ENCODE measurements at places on chromosomes 4 and X.
A peak's percentile ranks its signal among the peaks of the same experiment; 100 is the strongest.

- no peak for DNase-seq
- H3K4me3 ChIP-seq: no peak overlapping the region
- H3K4me1 ChIP-seq: peaks cover 19% of the 10 kb centered on the region
- no peaks in the 10 kb centered on the region for H3K27me3 ChIP-seq
- no peak overlapping the region for H3K27ac ChIP-seq
Measured at GRCh38 chrX:153968754-153969124, 2.9 kb downstream of the HCFC1 start.

DNA sequence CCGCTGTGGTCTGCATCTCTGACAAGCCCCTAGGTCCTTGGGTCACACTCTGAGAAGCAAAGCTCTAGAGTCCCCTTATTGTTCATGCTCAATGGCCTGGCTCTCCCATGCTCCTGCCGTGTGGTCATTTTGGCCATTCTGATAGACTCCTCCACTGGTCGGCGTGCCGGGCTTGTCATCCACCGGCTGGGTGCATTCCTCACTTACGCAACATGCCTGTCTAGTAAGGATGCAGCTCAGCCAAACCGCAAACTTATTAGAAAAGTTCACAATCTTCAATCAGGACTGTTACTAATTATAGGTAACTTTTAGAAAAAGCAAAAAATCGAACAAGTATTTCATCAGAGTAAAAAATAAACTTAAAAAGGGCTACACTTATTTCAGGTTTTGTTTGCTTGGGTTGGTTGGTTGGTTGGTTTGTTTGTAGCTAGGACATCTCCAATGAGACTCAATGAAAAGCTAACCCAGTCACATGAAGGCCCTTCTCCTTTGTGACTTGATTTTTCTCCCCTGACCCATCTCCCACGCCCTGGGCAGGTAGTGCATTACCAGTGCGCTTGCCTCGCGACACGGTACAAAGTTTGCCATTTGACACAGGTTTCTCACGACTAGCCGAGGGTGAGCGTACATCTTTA lies 41.0 kb downstream of the IRF2 start:
- no peak overlapping the region for H3K27ac ChIP-seq
- H3K4me3 ChIP-seq: no peak overlapping the region
- H3K36me3 ChIP-seq: no peaks in the 10 kb centered on the region
- no peak for DNase-seq
- H3K4me1 ChIP-seq: peaks cover 1% of the 10 kb centered on the region

DNA sequence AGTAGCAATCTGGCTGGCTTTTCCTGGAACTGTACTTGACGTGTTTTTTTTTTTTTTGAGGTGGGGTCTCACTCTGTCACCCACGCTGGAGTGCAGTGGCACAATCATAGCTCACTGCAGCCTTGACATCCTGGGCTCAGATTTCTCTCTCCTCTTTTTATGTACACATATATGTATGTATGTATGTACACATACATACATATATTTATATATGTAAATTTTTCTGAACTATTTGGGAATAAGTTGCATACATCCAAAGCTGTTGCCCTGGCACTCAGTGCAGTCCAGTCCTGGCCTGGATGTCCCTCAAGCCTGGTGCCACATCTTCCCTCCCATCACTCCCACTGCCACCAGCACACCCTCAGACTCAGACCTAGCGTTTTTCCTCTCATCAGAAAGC lies 89.0 kb upstream of the SHISA3 start:
- H3K4me1 ChIP-seq: peaks cover 3% of the 10 kb centered on the region
- no peak overlapping the region for H3K27ac ChIP-seq
- no peak for DNase-seq
- no peaks in the 10 kb centered on the region for H3K36me3 ChIP-seq

DNA sequence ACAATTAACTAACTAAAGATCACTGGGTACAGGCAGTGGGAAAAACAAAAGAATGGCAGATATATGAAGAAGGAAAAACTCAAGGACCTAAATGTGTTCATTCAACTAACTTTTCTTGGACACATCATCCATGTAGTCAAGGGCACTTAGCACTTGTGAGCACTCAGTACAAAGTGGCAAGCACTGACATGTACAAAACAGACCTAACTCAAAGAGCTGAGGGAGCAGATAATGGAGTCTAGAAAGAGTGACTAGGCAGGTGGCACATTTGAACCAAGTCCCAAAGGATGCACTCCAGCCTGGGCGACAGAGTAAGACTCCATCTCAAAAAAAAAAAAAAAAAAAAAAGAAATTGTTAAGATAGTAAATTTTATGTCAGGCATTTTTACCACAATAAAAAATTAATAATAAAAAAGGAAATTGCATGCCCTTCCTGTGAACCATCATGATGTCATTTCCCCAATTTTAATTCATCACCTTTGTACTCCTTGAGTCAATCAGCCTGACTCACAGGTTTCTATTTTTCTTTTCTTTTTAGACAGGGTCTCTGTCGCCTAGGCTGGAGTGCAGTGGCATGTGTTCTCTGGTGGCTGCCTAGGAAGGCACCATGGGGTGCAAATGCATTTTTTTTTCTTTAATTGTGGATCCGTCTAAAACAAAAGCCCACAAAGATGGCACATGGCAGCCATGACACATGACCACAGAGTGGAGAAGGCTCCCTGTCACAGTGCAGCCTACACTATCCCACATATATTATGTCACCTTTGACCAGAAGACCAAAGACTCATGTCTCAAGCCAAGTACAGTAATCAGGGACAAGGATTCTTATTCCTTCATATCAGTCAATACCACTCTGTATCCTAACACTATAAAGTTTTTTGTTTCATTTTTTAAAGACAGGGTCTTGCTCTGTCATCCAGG lies 91.9 kb downstream of the CHST7 start:
- no peaks in the 10 kb centered on the region for H3K36me3 ChIP-seq
- no peak for DNase-seq
- H3K27ac ChIP-seq: no peak overlapping the region
- H3K4me1 ChIP-seq: no peaks in the 10 kb centered on the region
- no peaks in the 10 kb centered on the region for H3K27me3 ChIP-seq

GRCh38 chrX:9368262-9368661 lies 96.6 kb upstream of the TBL1X start:
- no peak for DNase-seq
- H3K36me3 ChIP-seq: no peaks in the 10 kb centered on the region
- no peaks in the 10 kb centered on the region for H3K4me1 ChIP-seq
- H3K27ac ChIP-seq: no peak overlapping the region

DNA sequence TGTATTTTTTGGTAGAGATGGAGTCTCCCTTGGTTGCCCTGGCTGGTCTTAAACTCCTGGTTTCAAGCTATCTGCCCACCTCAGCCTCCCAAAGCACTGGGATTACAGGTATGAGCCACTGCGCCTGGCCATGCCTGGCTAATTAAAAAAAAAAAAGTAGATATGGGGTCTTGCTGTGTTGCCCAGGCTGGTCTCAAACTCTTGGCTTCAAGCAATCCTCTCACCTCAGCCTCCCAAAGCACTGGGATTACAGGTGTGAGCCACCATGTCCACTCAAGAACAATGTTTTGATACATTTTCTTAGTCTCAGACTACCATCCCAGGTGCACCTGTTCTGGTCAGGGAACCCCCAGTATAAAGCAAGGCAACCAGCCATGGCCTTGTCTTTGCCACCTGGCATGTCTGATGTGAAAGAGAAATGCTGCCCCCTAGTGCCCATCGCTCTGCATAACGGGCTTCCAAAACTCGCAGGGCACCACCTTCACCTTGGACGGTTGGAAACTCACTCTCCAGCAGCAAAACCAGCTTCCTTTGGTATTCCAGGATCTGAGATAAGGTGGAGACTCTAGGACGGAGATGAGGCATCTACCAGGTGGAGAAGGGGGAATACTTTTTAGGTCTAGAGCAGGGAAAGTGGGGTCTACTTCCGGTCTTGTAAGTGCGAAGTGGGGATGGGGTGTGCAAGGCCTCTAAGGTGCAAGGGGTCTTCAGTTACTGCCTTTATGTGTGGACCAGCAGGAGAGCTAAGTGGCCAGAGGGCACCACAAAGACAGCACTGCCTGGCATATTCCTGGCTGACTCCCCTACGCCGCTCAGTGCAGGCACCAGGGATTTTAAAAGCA lies 47.7 kb upstream of the AFAP1 start:
- peak; percentile 87 for DNase-seq
- no peaks in the 10 kb centered on the region for H3K4me1 ChIP-seq
- H3K27me3 ChIP-seq: no peaks in the 10 kb centered on the region
- H3K4me3 ChIP-seq: no peak overlapping the region
- H3K36me3 ChIP-seq: no peaks in the 10 kb centered on the region
- no peak overlapping the region for H3K27ac ChIP-seq

- no peak for DNase-seq
- no peaks in the 10 kb centered on the region for H3K4me1 ChIP-seq
- no peaks in the 10 kb centered on the region for H3K36me3 ChIP-seq
- H3K4me3 ChIP-seq: no peak overlapping the region
Measured at GRCh38 chr4:86521373-86521969, 72.6 kb upstream of the PTPN13 start.

DNA sequence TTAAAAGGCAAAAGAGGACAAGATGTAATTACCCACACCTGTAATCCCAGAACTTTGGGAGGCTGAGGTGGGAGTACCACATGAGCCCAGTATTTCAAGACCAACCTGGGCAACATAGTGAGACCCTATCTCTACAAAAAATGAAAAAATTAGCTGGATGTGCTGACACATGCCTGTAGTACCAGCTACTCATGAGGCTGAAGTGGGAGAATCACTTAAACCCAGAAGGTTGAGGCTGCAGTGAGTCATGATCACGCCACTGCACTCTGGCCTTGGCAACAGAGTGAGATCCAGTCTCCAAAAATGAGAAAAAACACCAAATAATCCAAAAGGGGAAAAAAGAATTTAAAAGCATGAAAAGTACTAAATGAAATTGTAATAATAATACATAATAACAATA lies 30.8 kb downstream of the NR0B1 start:
- no peak overlapping the region for H3K27ac ChIP-seq
- H3K4me3 ChIP-seq: no peak overlapping the region
- H3K36me3 ChIP-seq: no peaks in the 10 kb centered on the region
- H3K4me1 ChIP-seq: no peaks in the 10 kb centered on the region
- H3K27me3 ChIP-seq: no peaks in the 10 kb centered on the region

DNA sequence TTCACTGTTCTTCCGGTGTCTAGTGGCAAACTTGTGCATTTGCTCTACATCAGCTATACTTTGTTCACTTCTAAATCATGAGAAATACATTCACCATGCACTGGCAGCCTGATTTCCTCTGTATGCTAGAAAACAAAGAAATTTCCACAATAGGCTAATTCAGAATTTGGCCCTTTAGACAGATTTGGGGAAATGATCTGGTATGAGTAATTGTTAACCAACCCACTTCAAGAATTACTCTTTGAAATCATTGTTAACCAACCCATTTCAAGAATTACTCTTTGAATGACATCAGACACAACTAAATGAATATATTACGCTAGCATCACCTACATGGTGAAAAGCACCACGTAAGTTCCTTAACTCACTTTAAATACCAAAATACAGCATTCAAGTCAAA lies 14.6 kb downstream of the APBB2 start:
- H3K4me1 ChIP-seq: peaks cover 5% of the 10 kb centered on the region
- no peak overlapping the region for H3K4me3 ChIP-seq
- H3K36me3 ChIP-seq: no peaks in the 10 kb centered on the region
- H3K27me3 ChIP-seq: no peaks in the 10 kb centered on the region
- no peak for DNase-seq

DNA sequence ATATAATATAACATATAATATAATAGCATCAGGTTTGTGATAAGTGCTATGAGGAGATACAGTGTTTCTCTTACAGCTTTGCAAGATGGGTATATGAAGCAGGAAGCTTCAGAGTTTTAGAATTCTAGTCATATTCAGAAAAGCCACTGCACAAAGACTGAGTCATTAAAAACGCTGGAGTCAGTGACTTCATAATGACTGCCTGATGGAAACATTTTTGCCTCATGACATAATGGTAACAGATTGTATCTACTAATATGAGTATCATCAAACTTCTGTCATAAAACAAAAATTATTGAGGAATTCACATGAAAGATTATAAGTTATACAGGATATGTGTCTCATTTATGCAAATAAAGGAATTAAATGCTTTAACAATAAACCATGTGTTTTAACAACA lies 46.8 kb downstream of the EPHA5 start:
- no peak overlapping the region for H3K27ac ChIP-seq
- no peaks in the 10 kb centered on the region for H3K4me1 ChIP-seq
- no peak overlapping the region for H3K4me3 ChIP-seq
- DNase-seq: no peak
- no peaks in the 10 kb centered on the region for H3K27me3 ChIP-seq

DNA sequence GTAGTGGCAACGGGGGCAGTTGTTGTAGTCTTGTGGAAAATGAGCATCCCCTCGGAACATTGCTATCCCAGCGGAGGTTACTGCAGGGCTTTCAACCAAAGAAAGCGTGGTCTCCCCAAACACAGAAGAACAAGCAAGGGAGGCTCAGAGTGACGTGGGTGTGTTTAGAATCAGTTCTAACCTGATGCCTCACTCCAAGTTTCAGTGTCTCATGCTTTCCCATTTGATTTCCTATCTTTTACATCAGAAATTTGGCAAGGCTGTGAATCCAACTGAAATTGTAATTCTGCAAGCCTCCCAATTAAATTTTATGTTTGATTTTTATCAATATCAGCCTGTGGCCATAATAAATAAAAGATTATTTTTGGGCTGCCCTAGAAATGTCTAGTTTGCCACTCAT lies 156.1 kb upstream of the LNX1 start:
- H3K36me3 ChIP-seq: no peaks in the 10 kb centered on the region
- no peak overlapping the region for H3K4me3 ChIP-seq
- DNase-seq: no peak
- no peaks in the 10 kb centered on the region for H3K27me3 ChIP-seq

GRCh38 chr4:145280541-145280940 lies 100.2 kb upstream of the OTUD4 start:
- no peak for DNase-seq
- no peaks in the 10 kb centered on the region for H3K36me3 ChIP-seq
- no peak overlapping the region for H3K4me3 ChIP-seq
- H3K4me1 ChIP-seq: no peaks in the 10 kb centered on the region
- no peak overlapping the region for H3K27ac ChIP-seq

DNA sequence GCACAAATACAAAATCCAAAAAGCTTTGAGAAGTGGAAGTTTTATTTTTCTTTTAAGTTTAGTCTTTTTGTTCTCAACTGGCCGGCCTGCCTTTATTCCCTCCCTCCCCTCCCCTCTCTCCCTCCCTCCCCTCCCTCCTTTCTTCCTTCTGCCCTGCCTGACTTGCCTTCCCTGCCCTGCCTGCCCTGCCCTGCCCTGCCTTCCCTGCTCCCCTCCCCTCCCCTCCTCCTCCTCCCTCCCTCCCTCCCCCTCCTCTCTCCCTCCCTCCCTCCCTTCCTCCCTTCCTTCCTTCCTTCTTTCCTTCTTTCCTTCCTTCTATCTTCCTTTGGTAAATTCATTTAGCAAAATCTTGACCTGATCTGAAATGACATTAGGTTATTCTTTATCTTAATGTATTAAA lies 69.8 kb upstream of the LIMCH1 start:
- no peak overlapping the region for H3K27ac ChIP-seq
- no peak for DNase-seq
- no peak overlapping the region for H3K4me3 ChIP-seq
